DMS79 treated with DMSO at 0.1 percent for 48 hours (cell line): ENCODE measurements at places on chromosomes 2 and 18.

GRCh38 chr2:235825946-235826345, 332.1 kb downstream of the AGAP1 start:
- DNase-seq = no peak

- no peak for DNase-seq
These were observed 184.8 kb upstream of the STON1 start for GRCh38 chr2:48345176-48345575.

DNA sequence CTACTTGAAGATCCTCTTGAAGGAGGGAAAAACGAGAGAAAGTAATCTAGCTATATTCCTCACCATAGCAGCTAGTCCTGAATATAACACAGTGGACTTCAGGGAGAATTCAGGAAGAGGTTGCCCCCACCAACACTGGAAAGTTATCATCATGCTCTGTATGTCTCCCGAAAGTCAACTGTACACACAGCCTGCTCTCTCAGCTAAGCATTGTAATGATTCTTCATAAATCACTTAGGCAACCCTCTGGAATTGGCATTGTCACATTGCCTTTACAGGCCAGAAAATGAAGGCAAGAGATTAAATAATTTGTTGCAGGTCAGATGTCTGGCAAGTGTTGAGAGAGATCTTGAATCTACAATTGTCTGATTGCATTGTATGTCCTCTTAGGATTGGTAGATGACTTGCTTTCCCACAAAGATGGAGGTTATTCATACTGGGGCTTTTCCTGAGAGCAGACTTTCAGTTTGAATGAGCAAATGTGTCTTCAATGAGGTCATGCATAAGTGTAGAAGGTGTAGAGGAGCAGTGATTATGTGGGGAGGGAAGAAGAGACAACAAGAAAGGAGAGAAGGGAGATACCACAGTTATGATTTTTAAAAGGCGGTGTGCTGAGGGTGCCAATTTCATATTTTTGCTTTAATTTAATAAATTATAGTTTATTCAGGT, 667.2 kb downstream of the DCDC2C start:
- no peak for DNase-seq

DNA sequence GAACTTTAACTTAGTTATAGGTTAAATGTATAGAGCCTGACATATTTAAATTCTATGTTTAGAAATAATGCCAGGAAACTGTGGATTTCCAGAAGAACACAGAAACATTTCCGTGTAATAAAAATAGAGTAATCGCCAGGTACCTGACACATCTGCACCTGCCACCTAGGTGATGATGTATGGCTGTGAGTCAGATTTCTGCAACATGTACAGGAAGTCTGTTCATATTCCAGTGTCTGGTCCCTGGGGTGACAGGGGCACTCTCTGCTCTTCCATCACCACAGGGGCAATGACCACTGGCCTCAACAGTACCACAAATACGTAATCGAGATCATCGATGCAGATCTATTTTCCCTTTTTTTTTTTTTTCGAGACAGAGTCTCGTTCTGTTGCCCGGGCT, 101.1 kb upstream of the LPIN2 start:
- no peak for DNase-seq

DNA sequence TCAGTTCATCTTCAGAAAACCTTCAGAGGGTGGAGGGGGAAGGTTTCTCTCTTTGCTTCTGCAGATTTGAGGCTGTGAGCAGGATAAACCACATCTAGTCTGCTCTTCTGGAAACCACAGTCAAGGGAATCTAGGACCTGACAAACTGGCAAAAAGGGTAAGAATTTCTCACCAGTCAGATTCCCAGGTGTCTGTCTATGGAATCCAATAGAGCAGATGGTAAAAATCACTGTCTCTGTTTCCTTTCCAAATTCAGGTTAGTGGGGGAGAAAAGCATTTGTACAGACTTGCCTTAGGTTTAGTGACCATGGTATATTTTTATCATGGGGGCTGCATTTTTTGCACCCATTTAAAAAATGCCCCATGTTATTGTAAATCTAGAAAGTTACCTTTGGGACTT, 62.2 kb upstream of the POLE4 start:
- DNase-seq = no peak

- no peak for DNase-seq
These were observed 212.1 kb downstream of the ARL6IP6 start for GRCh38 chr2:152930501-152930900.

DNA sequence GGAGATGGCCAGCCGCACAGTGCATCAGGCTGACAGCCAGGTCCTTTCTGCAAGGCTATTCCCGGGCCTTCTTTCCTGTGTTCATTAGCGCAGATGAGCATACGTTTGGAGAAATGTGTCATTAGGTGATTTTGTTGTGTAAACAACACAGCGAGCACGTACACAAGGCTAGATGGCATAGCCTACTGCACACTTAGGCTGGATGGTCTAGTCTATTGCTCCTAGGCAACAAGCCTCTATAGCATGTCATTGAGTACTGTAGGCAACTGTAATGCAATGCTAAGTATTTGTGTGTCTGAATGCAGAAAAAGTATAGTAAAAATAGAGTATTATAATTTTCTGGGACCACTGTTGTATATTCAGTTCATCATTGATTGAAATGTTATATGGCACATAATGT, 50.9 kb upstream of the PHLPP1 start:
- no peak for DNase-seq

DNA sequence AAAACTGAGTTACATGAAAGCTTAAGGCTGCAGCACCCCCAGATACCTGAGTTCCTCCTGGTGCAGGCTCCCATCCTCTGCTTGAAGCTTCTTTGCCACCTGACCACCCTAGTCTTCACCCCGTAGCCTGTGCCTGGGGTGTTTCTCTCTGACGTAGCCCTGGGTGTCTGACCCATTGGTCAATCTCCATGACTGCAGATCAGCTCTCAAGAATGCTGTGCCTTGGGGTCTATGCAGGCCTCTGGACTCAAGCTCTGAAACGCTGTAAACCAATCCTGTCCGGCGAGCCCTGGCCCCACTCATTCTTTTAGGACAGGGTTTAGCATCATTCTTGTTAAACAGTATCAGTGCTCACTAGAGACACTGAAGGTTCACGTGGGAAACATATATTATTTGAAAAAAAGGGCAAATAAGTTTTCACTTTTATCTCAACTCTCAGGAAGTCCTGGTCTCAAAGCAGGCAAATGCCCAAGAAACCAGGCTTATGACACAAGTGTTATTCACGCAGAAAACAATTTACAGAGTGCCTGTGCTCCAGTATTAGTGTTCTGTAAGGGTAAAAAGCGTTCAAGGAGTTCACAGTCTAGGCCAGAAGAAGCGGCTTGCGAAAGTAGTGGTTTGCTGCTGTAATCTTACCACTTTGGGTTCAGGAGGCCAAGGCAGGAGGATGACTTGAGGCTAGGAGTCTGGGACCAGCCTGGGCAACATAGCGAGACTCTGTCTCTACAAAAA, 22.8 kb upstream of the PPP4R1 start:
- no peak for DNase-seq

DNA sequence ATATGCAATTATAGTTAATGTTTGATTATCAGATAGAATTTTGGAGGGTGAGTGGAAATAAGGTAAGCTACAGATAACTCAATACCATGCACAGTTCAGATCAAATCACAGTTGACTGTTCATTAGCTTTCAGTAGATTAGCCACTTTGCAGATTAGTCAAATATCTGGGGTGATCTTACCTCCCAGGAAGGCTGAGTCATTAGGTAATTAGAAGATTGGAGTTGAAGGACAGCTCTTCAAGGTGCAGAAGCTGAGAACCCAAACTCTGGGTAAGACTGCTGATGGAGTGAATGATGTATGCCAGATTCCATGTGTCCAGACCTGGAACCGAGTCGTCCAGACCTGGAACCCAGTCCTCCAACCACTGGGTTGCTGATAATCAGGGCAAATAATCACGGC, 262.8 kb upstream of the UBE2E3 start:
- DNase-seq = no peak
